ENCODE measurements at places on chromosomes 2 and 18. TPM values are rescaled to one million over a fixed set of nuclear protein-coding genes. Genes with fewer than 3 reads are reported as not detected.

DNA sequence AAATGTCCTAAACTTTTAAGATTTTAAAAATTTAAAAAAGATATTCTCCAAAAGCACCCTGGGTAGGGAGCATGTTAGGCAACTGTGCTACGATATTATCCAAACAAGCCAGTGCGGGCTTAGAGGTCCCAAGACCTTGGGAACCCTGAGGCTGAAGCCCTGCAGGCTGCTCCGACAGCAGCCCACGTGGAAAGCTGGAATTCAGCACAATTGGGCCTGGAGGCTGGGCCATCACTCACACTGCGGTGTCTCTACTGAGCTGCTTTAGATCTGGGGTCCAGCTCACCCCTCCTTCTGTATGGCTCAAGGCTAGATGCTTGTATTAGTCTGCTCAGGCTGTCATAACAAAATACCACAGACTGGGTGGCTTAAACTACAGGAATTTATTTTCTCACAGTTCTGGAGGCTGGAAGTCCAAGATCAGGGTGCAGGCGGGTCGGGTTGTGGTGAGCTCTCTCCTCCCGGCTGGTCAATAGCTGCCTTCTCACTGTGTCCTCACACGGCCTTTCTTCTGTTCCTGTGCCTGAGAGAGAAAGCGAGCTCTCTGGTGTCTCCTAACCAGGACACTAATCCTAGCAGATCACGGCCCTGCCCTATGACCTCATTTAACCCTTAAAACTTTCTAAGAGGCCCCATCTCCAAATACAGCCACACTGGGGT is 42.5 kb downstream of the DPYSL5 start:
- DNase-seq, result no peak

SERPINB12 gene
- total RNA-seq, result not detected

- DNase-seq, result no peak
Measured at GRCh38 chr2:96921561-96922319, 51.9 kb upstream of the SEMA4C start.

SIGLEC15 gene
- total RNA-seq, result 9.4 TPM

DNA sequence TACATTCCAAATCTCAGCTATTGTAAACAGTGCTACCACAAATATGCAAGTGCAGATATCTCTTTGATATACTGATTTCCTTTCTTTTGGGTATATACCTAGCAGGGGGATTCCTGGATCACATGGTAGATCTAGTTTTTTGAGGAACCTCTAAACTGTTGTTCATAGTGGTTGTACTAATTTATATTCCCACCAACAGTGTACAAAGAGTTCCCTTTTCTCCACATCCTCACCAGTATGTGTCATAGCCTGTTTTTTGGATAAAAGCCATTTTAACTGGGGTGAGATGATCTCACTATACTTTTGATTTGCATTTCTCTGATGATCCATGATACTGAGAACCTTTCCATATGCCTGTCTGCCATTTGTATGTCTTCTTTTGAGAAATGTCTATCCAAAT is 6.3 kb upstream of the CCNT2 start:
- DNase-seq, result no peak

IL18R1 gene
- 0.12 TPM for total RNA-seq

- no peak for DNase-seq
Measured at GRCh38 chr2:121241466-121241865, 43.5 kb downstream of the TFCP2L1 start.

IER3IP1 gene
- 27.5 TPM for total RNA-seq

FRZB gene
- total RNA-seq, result 0.07 TPM

GRCh38 chr18:37476182-37476581 is 89.4 kb downstream of the CELF4 start:
- no peak for DNase-seq

RNASEH1 gene
- total RNA-seq, result 19.5 TPM

SMAD7 gene
- total RNA-seq, result 17.4 TPM

- DNase-seq, result peak; percentile 72
Measured at GRCh38 chr2:213238753-213239495, 45.3 kb upstream of the SPAG16 start.

GRCh38 chr2:223633656-223634055 is 31.5 kb upstream of the SCG2 start:
- peak; percentile 61 for DNase-seq

TBR1 gene
- total RNA-seq, result not detected

DNA sequence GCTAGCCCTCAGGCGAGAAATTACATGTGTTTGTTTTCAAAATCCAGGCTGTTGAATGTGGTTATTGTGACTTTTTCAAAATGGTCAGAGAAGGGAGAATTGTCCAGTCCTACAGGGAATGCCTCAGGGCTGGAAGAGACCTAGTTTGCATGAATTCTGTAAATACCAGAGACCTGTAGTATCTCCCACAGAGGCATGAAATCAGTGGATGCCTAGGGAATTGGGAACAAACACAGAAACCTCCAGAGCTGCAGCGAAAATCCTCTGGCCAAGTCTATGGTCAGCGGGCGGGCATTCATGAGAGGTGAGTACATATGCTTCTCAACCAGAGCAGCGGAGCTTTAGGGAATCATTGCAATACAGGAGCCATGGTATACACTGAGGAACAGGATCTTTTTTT is 1596.5 kb upstream of the NXPH2 start:
- DNase-seq, result no peak

- DNase-seq, result no peak
Measured at GRCh38 chr18:34600874-34601656, 109.0 kb upstream of the DTNA start.

DNA sequence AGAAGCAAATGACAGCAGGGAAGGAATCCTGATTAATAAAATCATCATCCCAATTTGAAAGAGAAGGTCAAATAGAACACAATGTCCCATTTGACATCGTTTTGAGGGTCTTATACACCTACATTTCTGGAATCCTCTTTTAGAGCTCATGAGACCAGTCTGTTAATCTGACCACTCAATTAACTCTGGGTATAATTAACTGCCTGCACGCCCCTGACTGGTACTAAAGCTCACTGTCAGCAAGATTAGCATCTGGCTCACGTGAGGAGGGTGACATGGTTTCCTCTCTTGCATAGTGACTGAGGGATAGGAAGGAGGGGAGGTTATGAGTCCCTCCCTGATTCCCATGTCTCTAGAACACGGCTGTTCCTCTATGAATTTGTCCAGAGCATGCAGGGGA is 124.3 kb downstream of the ICOS start:
- no peak for DNase-seq

ZNF804A gene
- total RNA-seq, result not detected

ASB18 gene
- not detected for total RNA-seq

CCBE1 gene
- total RNA-seq, result 3.3 TPM

DNA sequence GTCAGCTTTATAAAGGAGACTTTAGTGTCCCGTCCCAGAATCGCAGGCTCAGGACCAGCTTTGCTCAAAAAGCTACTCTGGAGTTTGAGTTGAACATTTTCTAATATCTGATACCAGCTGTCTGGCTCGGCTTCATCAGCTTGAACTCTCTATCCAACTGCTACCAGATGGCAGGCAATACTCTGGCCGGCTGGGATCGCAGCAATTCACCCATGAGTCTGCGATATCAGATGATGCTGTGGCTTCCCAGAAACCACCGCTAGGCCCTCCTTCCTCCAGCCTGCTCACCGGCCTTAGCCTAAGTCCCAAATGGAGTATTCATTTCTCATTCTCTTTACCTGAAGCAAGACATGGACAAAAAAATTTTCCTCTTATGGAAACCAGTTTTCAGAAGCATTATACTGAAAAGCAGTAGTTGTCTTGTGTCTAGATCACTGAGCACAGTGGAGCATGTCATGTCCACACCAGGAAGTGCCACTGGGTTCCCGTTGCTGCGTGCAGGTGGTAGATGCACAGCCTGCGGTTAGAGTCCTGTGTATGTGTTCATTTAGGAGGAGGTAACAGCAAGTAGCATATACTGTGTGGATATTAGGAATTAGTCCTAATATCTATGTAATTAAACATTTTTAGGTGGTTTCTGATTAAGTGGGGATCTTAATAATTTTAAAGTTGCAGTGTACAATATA is 162.0 kb upstream of the SOX11 start:
- no peak for DNase-seq

DNA sequence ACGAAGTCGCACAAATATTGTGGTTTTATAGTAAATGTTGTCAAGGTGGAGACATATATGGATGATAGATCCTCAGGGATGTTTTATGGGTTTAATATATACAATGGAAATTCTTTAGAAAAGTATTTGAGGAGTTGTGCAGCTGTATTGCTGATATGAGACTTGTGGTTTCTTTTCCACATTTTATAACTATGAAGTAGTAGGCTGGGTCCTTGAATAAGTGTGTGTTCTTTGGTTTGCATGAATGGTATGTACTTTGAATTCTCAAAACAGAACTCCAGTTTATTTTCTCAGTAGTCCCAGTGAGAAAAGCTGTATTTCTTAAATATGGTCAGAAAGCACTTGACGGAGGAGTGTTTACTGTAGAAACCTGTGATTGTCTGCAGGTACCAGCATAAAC is 42.4 kb downstream of the PLCL1 start:
- no peak for DNase-seq

COLEC12 gene
- 3.3 TPM for total RNA-seq

- no peak for DNase-seq
Measured at GRCh38 chr2:20917719-20918572, 95.0 kb upstream of the LDAH start.

RIT2 gene
- not detected for total RNA-seq

CYP26B1 gene
- 0.36 TPM for total RNA-seq

DPP10 gene
- total RNA-seq, result 0.06 TPM

GPAT2 gene
- total RNA-seq, result 1.7 TPM

GRCh38 chr2:56474412-56475158 is 290.8 kb downstream of the CCDC85A start:
- DNase-seq, result peak; percentile 87

DNA sequence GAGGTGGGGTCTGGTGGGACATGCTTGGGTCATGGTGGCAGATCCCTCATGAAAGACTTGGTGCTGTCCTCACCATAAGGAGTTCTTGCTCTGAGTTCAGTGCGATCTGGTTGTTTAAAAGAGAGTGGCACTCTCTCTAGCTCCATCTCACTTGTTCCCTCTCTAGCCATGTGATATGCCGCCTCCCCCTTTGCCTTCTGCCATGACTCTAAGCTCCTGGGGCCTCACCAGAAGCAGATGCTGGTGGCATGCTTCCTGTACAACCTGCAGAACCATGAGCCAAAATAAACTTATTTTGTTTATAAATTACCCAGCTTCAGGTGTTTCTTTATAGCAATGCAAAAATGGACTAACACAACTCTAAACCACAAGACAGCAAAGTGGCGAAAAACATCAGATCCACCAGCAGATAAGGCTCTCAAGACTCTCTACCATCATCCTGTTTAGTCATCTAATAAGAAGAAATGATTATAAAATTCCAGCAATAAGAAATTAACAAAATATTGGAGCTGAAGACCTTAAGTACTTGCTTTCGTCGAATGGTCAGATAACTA is 75.5 kb downstream of the OLA1 start:
- DNase-seq, result no peak

DNA sequence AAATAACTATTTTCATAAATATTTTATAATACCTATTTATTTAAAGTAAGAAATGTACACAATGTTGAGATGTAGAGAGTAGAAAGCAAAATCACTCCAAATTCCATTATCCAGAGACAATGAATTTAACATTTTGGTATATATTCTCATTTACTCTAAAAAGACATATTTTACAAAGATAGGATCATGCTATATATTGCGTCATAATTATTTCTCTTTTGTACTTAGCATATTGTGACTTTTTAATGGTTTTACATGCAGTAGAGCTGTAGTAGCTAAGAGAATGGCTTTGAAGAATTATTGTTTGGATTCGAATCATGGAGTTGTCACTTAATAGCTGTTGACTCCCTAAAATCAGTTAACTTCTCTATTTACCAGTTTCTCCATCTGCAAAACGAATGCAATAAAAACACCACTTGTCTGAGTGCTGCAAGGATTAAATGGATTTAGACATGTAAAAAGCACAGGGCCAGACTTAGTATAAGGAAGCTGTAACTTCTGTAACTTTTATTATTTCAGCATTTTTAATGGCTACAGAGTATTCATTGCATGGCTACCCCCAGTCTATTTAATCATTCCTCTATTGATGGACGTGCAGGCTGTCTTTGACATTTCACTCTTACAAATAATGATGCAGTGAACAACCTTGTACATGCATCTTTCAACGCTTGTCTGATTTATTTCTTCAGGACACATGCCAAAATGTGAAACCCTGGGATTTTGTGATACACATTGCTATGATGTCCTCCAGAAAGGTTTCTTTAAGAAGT is 33.2 kb downstream of the KCNS3 start:
- no peak for DNase-seq

- no peak for DNase-seq
Measured at GRCh38 chr2:123737371-123737770, 287.7 kb upstream of the CNTNAP5 start.

GRCh38 chr18:3250237-3251107 is 2.9 kb downstream of the MYL12A start:
- DNase-seq, result no peak

GRCh38 chr18:22490429-22490846 is 72.7 kb upstream of the CTAGE1 start:
- no peak for DNase-seq

GRCh38 chr2:173555833-173556232 is 201.2 kb downstream of the CDCA7 start:
- DNase-seq, result no peak

DNA sequence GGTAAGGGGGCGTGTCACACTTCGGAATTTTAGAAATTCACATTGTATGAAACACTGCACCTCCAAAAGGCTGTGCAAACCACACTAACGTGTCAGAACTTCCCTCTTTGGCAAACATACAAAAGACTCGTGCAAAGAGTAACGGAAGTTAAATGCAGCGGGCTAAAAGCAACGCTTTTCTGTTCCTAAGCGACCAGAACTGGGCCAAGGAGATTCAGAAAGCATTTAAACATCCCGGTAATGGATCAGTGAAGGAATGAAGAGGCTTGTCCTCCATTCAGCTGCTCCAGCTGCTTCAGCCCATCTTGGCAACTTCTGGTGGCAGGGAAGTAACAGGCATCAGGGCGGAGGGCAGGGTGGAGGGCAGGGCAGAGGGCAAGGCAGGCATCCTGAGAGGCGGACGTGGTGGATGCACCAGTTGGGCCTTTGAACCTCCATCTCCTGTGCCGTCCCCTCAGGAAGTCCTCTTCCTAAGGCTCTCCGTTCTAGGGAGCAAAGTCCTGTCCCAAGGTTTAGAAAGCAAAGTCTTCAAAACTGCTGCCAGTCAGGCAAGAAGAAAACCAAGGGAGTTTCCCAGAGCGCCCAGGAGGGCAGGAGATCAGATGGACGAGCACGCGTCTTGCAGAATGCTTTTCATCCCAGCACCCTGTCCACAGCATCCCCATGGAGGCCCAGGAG is 230.7 kb downstream of the ZNF516 start:
- DNase-seq, result no peak

DNA sequence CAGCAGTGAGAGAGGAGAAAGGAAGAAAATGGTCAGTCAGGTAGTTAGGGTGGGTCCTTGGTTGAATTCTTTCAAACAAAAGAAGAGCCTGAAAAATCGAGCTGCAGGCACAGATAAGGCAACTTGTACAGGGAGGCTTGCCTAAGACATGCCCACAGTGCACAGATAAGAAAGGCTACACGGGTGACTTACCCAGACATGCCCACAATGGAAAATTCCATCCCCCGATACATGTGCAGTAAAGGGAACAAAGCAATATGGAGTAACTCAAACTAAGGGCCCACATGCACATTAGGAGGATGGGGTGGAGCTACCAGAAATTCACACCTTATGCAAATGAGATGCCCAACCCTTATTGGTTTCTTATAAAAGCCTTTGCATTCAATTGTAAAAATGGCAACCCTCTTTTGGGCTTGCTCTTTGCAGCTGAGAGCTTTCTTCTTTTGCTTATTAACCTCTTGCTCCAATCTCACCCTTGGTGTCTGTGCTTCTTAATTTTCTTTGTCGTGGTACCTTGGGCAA is 110.3 kb upstream of the RMP24 start:
- DNase-seq, result no peak

All from epithelial cell of proximal tubule (primary cell).